AG08396 (cell line): ENCODE measurements at places on chromosomes 16 and 17.

GRCh38 chr16:55471448-55472097 lies 7.4 kb upstream of the MMP2 start:
- peak; percentile 53 for DNase-seq

DNA sequence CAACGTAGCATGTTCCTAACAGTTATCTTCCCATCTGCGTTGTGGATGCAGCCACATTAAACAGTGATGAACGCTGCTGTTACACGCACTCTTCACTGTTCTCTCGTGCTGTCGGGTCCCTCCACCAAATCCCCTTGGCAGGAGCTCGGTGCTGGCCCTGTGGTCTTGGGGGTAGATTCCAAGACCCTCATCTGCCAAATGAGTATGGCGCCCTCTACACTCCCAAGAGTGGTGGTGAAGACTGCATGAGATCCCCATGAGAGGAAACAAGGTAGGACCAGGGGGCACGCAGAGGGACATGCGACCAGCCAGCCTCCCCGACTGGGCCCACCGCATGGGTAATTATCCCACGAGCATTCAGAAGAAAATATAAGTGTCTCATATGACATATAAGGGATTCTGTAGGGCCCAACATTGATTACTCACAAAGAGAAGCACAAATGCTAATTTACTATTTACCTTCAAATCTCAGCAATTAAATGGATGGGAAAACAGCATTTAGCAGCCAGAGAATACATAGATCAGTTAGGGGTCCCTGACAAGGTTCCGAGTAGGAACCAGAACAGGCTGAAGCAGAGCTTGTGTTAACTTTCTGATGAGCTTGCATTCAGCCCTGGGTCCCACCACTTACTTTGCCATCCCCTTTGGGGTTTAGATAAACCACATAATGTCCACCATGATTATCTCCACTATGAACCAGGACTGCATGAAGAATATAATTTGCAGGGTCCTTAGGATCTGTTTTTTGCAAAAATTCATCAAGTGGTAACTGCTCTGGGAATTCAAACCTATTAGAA lies 23.8 kb downstream of the LITAFD start:
- DNase-seq: no peak

DNA sequence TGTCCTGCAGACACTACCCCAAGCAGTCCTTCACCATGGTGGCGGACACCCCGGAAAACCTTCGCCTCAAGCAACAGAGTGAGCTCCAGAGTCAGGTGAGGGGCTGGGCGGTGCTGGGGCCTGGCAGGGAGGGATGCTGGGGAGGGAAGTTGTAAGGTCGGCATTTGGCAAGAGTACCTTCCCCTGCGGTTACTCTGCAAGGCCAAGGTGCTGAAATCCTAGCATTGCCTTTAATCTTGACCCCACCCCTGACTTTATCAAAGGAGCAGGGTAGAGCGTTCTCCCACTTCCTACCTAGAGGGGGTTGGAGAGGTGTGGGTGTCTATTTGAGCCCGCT lies 20.5 kb downstream of the LASP1 start:
- no peak for DNase-seq

- no peak for DNase-seq
These were observed 196.8 kb downstream of the CNTNAP4 start for GRCh38 chr16:76474048-76474447.

- DNase-seq: no peak
These were observed 141.8 kb downstream of the KATNIP start for GRCh38 chr16:27691721-27692120.

DNA sequence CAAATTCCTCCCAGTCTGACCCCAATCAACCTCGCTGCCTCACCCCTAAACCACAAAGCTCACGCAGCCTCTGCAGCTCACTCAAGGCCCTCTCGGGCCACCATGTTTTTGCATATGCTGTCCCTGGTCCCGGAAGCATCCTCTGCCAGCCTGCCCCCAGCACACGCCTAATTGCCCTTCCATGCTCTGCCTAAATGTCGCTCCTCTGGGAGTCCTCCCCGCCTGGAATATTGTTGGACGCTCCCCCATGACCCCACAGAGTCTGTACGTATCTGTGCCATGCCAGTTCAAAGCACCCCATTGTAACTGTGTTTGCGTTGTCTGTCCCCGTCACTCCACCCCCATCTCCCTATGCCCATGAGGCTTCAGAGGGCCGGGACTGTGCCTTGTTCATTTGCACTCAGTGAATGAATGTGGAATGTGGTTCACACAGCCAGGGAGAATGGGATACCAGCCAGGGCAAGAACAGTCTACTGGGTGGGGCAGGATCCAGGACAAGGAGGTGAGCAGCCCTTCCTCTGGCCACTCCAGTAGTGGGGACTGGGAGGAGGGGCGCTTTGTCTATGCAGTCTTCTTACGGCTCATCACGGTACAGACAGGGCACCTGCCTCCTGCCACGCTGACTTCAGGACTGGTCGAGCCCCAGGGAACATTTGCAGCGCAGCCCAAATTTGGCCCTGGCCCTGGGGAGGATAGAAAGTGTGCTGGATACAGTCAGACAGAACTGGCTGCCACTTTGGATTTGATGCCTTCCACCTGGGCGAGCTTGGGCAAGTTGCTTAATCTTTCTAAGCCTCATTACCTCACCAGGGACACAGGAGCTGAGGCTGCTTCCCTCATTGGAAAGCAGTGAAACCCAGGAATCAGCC lies 48.5 kb downstream of the NOS2 start:
- DNase-seq: no peak

GRCh38 chr17:69525920-69526841 lies 111.7 kb downstream of the MAP2K6 start:
- peak; percentile 51 for DNase-seq

- DNase-seq: peak; percentile 84
These were observed at the start of gene CAMTA2 for GRCh38 chr17:4986951-4987766. Gene CAMTA2 (minus strand): TSS chr17:4987675. CDS start chr17:4986222, 1,453 bp downstream.

- no peak for DNase-seq
These were observed 177.8 kb upstream of the TBX2 start for GRCh38 chr17:61221597-61222471.

DNA sequence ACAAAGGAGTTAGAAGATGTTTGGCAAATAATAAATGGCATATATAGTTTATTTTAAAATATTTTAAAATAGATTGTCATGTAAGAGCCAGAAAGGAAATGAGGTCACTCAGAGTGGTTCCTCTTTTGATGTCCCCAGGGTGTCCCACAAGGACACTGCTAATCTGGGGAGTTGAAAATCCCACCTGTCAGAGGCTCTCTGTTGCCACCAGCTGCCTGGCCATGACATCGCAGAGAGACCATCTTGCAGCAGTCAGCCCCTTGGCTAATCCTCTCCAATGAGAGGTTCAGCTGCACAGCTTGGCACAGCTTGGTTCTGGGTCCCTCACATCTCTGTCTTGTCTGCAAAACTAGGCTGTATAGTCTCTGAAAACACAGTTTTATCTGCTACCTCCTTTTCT lies 11.0 kb upstream of the RBFOX1 start:
- DNase-seq: no peak

DNA sequence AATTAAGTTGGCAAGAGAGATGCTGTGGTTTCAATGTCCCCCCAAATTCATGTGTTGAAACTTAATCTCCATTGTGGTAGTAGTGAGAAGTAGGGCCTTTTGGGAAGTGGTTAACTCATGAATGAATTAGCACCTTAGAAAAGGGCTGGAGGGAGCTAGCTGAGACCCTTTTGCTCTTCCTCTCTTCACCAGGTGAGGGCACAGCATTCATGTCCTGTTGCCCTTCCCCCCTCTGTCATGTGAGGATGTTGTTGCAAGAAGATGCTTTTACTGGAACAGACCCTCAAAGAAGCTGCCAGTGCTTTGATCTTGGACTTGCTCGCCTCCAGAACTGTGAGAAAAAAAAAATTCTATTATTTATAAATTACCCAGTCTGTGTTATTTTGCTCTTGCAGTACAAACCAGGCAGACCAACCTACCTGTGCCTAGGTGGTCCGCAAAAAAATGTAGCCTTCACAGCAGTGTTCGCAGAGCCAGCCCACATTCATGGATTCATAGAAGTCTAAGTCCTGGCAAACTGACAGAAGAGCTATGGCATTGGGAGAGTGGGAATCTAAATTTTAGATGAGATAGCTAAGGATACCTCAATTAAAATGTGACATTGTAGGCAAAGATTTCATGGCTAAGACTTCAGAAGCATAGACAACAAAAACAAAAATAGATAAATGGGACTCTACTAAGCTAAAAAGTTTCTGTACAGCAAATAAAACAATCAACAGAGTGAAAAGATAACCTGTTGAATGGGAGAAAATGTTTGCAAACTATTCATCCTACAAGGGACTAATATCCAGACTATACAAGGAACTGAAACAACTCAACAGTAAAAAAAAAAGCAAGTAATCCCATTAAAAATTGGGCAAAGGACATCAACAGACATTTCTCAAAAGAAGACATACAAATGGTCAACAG lies 32.0 kb upstream of the ABCA5 start:
- no peak for DNase-seq

- no peak for DNase-seq
These were observed 170.2 kb downstream of the CEP112 start for GRCh38 chr17:66021757-66022156.

- no peak for DNase-seq
These were observed 195.4 kb downstream of the XYLT1 start for GRCh38 chr16:17275076-17276009.

GRCh38 chr17:32461853-32462617 lies 17.7 kb downstream of the PSMD11 start:
- DNase-seq: no peak

DNA sequence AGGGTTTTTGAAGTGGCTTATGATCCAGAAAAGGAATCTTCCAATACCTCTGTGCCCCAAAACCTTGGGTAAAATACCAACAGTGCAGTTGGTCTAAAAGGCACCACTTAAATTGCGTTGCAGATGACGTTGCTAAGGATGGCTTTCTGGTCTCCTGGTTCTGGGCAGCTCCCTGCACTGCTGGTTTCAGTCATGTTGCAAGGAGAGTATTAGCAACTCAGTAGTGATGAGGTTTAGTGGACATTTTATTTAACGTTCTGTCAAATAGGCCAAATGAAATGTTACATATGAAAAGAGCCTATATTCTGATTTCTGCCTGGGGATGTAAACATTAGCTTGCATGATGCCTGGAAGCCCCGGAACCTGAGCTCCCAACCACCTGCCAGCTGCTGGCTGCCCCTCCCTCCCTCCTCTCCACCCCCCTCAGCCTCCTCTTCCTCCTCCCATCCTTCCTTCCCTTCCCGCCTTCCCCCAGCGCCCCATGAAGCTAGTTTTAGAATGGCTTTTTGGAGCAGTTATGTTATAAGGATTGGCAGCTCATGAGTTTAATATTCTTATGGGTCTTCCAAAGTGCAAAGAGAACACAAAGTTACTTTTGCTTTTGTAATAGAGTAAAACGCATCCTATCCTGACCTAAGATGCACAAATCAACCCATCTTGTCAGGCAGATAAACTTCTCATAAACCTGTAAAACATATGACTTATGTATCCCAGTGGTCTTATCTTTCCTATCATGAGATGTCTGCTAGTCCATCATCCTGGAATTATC lies 20.7 kb downstream of the CD7 start:
- no peak for DNase-seq

- DNase-seq: peak; percentile 29
These were observed 9.7 kb downstream of the ZNF19 start for GRCh38 chr16:71479420-71479819.

GRCh38 chr17:8426094-8426720 lies 9.5 kb upstream of the NDEL1 start:
- DNase-seq: no peak

- DNase-seq: no peak
These were observed 50.9 kb downstream of the B9D1 start for GRCh38 chr17:19311421-19312215.

- no peak for DNase-seq
These were observed 25.6 kb upstream of the KRT17 start for GRCh38 chr17:41649923-41650519.

- no peak for DNase-seq
These were observed 64.4 kb upstream of the TBX2 start for GRCh38 chr17:61335105-61335844.

DNA sequence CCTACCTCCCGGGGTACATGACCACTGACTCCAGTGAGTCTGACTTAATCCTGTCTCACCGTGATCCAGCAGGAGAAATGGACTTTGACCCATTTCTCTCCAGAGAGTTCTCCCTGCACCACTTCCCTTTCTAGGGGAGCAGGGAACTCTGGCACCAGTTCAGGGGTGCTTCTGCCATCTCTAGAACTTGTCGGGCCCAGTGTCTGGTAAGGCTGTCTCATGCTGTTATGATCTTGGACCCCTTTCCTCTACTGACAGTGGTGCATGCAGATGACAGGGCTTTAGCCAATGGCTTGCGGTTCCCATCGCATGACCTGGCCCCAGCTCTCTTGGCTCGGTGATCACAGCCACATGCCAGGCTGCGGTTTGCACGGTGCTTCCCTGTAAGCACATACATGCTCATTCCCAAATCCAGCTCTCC lies 62.0 kb downstream of the SLC39A11 start:
- DNase-seq: peak; percentile 60

DNA sequence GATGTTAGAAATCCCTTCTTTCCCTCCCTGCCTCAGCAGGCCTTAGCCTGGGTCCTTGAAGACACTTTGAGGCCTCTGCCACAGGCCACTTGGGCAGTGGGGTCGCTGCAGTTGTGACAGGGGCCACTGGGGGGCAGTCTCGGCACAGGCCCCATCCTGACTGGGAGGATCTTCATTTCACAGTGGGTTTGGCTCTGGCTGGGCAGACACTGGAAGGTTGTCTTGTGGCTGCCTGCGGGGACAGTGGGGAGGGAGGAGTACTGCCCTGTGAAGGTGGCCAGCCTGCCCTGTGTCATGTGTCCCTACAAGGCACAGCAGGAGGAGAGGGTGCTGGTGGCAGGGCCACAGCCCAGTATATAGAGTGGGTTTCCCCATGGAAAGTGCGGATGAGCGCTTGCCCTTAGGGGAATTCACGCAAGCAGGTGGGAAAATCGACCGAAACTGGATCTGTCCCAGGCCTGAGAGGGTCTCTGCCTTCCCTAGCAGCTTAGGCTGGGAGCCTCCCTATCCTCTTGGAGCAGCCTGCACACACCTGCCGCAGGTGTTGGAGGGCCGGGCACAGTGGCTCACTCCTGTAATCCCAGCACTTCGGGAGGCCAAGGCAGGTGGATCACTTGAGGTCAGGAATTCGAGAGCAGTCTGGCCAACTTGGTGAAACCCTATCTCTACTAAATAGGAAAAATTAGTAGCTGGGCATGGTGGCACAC lies 28.8 kb downstream of the GINS2 start:
- DNase-seq: peak; percentile 93

GRCh38 chr17:67270416-67270815 lies 25.4 kb upstream of the HELZ start:
- DNase-seq: no peak

- no peak for DNase-seq
These were observed 378.7 kb downstream of the HS3ST4 start for GRCh38 chr16:26070302-26071100.

- no peak for DNase-seq
These were observed 21.3 kb upstream of the ELAC2 start for GRCh38 chr17:13038931-13039665.

- no peak for DNase-seq
These were observed 32.3 kb downstream of the CHD9 start for GRCh38 chr16:53087101-53087500.

GRCh38 chr17:58246781-58247180 lies 8.4 kb downstream of the LPO start:
- no peak for DNase-seq

GRCh38 chr16:85416228-85417109 lies 196.7 kb upstream of the GSE1 start:
- peak; percentile 66 for DNase-seq
